ENCODE measurements at places on chromosomes 6 and 20.

- no peak for DNase-seq
Measured at GRCh38 chr6:144418959-144419545, 133.9 kb downstream of the UTRN start.

DNA sequence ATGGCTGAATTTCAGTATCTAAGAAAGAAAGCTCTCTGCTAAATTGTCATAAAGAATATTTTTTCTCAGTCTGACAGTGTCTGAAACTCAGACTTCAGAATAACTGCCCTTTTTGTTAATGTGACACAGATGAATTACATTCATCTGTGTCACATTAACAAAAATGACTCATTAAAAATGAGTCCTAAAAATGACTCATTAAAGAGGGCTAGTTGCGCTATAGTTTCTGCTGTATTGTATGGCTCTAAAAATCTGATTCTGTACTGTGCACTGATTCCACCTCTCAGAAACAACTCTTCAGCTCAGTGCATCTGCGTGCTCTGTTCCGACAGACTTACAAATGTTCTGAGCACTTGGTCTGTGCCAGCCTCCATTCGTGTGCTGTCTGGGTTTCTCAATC is 15.0 kb downstream of the RNF114 start:
- DNase-seq: no peak

- no peak for DNase-seq
Measured at GRCh38 chr20:63947638-63948456, 8.4 kb downstream of the UCKL1 start.

DNA sequence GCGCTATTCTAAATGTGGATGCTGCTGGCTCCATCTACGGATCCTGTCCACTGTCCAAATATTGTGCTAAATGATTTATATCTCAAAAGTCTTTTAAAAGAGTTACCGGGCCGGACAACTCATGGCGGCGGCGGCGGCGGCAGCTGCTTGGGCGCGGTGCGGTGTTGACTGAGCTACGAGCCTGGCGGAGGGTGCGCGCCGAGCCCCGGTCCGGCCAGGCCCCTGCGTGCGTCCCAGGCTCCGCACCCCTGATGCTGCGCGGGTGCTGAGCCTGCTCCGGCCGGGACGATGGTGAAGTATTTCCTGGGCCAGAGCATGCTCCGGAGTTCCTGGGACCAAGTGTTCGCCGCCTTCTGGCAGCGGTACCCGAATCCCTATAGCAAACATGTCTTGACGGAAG is 303.4 kb downstream of the CENPW start:
- no peak for DNase-seq

DNA sequence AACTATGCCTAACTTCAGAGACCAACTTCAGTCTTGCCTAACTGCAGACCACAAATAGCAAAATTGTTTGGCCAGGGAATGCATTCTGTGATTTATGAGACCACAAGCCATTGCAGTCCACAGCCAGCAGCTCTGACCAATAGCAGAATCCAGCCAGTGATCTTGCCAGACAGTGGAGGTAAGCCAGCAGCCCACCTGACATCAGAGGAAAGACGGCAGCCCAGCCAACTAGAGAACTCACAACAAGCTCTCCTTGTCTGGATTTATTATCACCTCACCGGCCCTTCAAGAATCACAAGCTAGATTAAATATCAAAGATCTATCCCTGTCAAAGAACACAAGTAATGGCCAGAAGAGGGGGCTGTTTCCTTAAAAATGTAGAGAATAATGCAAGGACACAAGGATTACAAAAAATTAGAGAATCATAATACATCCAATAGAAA is 66.5 kb upstream of the SLC35F1 start:
- no peak for DNase-seq

DNA sequence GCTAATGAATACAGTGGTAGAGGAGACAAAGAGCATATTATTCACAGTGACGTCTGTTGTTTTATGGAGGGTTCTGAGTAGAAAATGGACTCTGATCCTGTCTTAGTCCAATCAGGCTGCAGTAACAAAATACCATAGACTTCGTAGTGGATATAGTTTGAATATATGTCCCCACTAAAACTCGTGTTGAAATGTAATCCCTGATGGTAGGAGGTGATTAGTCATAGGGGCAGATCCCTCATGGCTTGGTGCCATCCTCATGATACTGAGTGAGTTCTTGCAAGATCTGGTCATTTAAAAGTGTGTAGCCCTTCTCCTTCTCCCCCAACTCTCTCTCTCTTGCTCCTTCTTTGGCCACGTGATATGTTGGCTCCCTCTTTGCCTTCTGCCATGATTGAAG is 82.5 kb downstream of the CD83 start:
- DNase-seq: no peak

DNA sequence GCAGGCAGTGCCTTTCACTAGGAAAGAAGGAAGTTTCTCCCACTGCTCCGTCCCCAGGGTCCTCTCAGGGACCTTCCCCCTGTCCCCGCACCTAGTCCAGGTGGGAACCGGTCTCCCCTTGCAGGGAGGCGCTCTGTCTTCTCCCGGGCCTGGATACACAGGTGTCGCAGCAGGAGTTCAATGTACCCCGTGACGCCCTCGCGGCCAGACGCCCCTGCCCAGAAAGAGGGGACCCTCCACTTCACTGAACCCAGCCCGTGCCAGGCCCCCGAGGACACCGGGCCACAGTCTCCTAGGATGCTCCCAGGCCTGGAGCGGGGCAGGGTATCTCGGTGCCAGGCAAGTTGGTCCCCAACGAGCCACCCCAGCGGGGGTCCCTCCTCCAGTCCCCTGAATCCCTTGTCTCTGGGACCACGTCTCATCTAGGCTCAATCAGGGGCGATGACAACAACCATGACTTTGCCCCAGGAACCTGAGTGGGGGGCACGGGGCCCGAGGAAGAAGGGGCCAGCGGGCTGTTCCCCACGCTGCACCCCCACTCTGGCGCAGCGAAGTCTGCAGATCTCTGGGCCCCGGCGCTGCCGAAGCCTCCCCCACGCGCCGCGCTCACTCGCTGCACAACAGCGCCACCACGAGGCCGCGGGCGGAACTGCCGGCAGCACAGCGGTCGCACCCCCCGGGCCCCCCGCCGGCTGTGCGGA is 103.0 kb downstream of the EDN3 start:
- DNase-seq: peak; percentile 63

DNA sequence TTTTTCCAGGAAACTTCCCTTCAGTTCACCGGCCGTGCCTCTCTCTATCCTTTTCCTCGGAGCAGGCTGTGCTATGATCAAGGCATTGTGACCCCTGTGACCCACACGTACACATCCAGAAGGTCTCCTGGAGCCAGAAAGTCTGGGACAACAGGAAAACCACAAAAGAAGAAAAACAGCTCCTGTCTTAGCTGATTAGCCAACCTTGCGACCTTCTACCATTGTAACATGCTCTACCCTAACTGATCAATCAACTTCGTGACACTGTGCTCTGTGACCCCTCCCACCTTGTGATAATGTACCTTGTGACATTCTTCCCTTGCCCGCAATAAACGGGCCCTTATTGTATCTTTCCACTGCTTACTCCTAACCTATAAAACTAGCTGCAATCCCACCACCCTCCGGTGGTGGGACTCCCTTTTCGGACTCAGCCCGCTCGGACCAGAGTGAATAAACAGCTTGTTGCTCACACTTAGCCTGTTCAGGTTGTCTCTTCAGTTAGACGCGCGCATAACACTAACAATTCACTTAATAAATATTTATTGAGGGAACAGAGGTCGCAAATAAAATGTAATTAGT is 24.2 kb downstream of the ZNF311 start:
- peak; percentile 21 for DNase-seq

- no peak for DNase-seq
Measured at GRCh38 chr6:79372757-79373156, 138.3 kb upstream of the HMGN3 start.

- DNase-seq: no peak
Measured at GRCh38 chr6:111967131-111967530, 86.8 kb upstream of the CCN6 start.

GRCh38 chr20:62914970-62915457 is 11.3 kb downstream of the DIDO1 start:
- DNase-seq: no peak

GRCh38 chr6:11304946-11305345 is 72.5 kb upstream of the NEDD9 start:
- DNase-seq: no peak

- no peak for DNase-seq
Measured at GRCh38 chr20:38231531-38232121, 28.9 kb downstream of the KIAA1755 start.

DNA sequence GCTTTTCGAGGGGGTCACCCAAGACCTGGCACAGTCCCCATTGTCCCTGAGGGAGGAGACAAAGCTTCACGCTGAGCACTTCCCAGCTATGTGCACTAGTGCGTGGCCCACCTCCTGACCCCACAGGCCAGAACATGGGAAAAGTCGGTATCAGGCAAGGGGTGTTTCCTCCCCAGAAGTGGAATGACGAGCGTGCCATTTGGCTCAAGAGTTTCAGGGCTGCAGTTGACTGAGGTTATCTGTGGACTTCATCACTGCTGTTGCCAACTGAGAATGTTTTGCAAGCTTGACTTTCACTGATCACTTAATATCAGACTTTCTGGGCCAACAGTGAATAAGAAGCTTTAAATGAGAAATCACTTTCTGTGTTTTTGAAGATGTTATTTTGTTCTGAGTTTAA is 137.0 kb upstream of the AFDN start:
- DNase-seq: no peak

- DNase-seq: no peak
Measured at GRCh38 chr6:144310765-144311164, 25.6 kb downstream of the UTRN start.

DNA sequence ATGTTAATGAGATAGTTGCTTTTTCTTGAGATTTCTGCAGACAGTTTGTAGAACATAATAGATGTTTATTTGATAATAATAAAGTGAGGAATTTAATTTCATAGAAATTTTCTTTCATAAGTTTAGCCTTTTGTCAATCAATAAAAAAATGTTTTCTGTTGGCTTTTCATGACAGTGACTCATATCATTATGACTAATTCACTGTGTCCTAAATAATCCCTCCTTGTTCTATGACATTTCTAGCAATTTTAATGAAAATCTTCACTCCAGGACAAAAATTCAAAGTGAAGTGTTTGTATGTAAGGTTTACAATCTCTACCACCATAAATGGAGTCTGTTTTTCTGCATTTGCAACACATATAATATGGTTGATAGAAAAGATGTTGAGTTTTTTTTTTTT is 109.9 kb downstream of the UTRN start:
- no peak for DNase-seq

DNA sequence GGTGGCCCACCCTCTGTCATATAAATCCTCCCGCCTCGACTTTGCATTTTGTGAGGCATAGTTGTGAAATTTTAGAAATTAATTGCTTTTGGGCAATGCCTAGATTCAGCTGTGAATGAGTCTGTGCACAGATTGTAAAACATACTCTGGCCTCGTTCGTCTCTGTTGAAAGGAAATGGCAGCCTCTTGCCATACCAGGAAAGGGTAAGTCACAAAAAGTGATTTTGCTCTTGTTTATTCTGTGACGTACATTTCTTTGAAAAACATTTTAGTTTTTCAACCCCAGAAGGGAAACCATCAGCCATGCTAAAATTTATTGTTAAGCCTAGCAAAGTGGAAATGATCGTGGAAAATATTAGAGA is 15.3 kb upstream of the EXOC2 start:
- DNase-seq: no peak

GRCh38 chr20:50359607-50360217 is 150.5 kb upstream of the PTPN1 start:
- no peak for DNase-seq

GRCh38 chr6:51608932-51609331 is 478.5 kb downstream of the PKHD1 start:
- DNase-seq: no peak

All from T-helper 9 cell (primary cell).